ENCODE measurements at places on chromosomes 2 and 18.

GRCh38 chr2:152134488-152135280 is 35.8 kb upstream of the CACNB4 start:
- peak; percentile 51 for DNase-seq

- peak; percentile 45 for DNase-seq
Observed at GRCh38 chr2:148552675-148553331, 91.7 kb upstream of the EPC2 start.

DNA sequence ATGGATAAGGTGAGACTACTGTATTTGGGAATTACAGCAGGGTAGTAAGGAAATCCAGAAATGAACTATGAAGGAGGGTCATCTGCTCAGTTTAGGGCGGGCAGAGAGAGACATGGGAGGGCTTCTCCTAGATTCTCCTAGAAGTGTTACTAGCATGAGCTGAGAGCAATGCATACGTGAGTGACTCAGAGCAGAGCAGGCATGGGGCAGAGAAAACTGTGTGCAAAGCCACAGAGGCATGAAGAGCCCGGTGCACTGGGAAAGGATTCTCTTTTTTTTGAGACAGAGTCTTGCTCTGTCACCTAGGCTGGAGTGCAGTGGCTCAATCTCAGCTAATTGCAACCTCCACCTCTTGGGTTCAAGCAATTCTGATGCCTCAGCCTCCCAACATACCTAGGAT is 116.2 kb downstream of the SOCS6 start:
- no peak for DNase-seq

DNA sequence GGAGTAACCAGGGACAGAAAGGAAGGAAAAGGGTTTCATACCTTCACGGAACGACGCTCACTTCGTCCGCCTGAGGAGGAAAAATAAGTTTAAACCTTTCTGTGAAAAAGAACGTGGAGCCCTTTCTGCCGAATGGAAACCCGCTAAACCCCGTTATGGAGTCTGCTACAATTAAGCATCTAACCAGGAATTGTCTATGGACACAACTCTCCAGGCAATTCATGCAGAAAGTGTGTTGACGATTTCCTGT is 528 bp upstream of the PPP4R3B start:
- no peak for DNase-seq

GRCh38 chr2:190582736-190583506 is 48.4 kb upstream of the NEMP2 start:
- DNase-seq, result no peak

- peak; percentile 14 for DNase-seq
Observed at GRCh38 chr2:112141626-112142007, 3.4 kb downstream of the FBLN7 start.

DNA sequence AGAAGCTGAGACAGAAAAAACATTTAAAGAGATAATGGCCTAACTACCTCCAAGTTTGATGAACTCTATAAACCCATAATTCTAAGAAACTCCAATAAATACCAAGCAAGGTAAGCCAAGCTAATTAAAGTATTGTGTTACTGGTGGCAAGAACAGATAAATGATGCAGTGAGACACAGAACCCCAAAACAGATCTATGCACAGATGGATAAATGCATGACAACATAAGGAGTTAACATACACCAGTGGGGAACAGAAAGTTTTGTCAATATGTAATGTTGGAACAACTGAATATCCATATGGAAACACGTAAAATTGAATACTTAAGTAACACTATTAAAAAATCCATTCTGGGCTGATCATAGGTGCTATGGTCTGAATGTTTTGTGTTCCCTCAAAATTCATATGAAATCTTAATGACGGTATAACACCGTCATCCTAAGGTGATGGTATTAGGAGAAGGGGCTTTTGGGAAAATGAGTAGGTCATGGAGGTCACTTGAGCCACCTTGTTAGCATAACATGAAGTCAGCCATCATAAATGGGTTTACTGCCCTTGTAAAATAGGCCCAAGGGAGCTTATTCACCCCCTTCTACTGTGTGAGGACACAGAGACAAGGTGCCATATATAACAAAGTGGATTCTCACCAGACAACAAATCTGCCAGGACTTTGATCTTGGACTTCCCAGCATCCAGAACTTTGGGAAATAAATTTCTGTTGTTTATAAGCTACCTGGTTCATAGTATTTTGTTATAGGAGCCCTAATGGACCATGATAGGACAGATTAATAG is 86.3 kb downstream of the SLC66A3 start:
- no peak for DNase-seq

DNA sequence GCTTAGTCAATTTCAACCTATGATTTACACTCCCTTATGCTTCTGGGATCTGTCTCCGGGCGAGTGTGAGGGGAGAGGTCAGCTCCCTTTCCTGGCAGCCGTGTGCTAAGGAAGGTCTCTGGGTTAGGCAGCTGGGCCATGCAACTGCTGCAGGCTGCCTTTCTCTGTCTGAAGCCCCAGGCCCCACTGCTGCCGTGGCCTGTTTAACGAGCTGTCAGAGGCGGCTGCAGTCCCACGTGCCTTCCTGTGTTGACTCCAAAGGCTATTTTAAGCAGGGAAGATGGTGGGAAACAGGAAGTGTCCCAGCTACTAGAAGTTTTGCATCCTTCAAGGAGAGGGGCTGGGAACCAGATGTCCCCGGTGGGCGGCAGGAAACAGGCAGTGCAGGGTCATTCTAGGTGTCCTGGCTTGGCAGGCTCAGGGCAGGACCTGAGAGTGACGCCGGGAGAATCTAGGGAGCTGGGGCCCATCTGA is 186.4 kb downstream of the TNS1 start:
- no peak for DNase-seq

DNA sequence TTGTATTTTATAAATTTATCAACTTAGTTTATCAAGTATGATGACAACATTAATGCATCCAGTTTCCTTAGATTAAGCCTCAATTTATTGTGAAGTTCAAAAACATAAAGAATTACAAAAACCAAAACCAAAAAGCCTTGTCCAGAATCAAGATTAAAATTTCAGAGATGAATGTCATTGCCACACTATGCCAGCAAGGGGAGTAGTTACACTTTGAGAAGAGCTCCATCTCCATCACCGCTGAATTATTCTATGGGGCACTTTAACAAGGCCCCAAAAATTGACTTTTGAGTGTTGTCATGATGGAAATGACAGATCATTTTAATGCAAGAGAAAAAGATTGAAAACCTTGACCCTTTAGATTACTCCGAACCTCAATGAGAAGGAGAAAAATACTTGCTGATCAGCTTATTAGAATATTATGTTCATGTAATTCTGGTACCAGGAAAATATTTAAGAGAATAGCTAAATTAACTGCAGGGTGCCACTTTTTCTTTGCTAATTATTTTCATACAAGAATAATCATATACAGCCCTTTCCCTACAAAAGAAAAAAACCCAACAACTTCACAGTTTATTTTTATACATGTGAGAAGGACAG is 152.5 kb upstream of the AQP4 start:
- no peak for DNase-seq
